ENCODE measurements at places on chromosomes 13 and 19. TPM values are rescaled to one million over a fixed set of nuclear protein-coding genes. Genes with fewer than 3 reads are reported as not detected.

Gene CEACAM18
- not detected for total RNA-seq

Gene SLC6A16
- total RNA-seq: 0.20 TPM

DNA sequence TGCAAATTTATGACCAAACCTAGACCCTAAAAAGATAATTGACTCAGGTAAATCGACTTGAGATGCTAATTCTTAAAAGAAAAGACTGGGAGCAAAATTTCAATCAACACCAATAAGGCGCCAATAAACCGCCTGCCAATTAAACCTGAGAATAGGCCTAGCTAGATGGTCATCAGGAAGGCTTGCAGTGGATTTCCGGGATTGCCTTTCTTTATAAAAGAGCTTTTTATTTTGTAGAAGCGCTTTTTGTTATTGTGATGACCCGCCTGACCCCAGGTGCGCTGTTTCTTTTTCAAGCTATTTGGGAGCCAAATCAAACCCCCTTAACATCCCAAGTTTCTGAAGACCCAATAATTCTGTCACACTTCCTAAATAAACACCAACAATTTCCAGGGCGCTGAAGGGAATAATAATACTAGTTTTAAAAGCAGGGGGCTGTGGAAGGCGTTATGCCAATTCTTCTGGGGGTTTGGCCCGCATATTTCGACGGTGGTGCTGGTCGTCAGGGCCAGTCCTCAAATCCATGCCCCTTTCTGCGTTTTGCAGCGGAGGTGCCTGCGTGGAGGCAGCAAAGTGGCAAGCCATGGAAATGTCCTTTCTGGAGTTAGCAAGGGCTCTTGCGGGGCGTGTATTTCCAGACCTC is 2.9 kb upstream of the ZIC5 start:
- no peak for DNase-seq

GRCh38 chr13:110388108-110388943 is 81.2 kb downstream of the COL4A2 start:
- no peak for DNase-seq

GRCh38 chr19:4362101-4362828 is 18.9 kb downstream of the MPND start:
- DNase-seq: no peak

All from activated T-cell treated with anti-CD3 and anti-CD28 coated beads, Interleukin-2, amount 50 U/mL, for 4 hours (primary cell).